ENCODE measurements at places on chromosomes 16 and 17. TPM values are rescaled to one million over a fixed set of nuclear protein-coding genes. Genes with fewer than 3 reads are reported as not detected.

DNA sequence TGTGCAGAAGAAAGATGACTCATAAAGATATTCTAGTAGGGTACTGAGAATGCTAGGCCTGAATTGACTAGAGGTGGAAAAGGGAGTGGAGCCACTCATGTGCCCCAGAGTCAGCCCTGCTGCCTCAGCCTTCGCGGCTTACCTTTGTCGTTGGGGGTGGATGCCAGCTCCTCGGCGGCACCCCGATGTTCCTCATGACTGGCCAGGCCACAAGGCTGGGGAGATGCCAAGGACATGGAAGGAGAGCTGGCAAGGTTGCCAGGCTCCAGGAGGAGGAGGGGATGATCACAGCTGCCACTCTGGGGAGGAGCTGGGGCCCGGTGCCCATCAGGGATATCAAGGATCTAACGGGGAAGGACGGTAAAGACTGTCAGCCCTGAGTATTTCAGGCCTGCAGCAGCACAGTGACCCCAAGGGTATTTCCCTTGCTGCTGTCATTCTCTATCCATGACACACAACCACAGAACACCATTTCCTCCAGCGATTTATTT is 9.7 kb upstream of the SLC35B1 start:
- no peak for DNase-seq

- DNase-seq = no peak
Measured at GRCh38 chr17:82386255-82386831, 14.8 kb downstream of the UTS2R start.

- DNase-seq = no peak
Measured at GRCh38 chr17:13541032-13541480, 60.7 kb downstream of the HS3ST3A1 start.

- no peak for DNase-seq
Measured at GRCh38 chr17:65438708-65439294, 122.6 kb downstream of the AXIN2 start.

- no peak for DNase-seq
Measured at GRCh38 chr17:11969565-11969964, 27.7 kb downstream of the ZNF18 start.

DNA sequence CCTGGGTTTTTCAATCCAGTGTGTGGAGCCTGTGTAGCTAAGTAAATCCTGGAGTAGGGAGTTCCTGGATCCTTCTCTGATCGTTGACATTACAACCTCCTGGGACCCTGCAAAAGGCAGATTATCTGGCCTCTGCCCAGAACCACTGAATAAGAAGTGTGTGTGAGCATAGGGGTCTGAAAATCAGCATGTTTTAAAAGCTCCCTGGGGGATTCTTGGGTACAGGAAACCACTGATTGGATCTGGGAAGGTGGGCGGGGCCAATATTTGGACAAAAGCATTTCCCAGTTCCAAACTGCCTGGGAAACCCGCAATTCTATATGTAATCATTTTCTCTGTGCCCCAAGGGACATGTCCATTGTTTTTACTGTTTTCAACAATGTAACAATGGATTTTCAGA is 27.2 kb upstream of the BEAN1 start:
- DNase-seq = no peak

GRCh38 chr16:51402785-51403184 is 251.7 kb upstream of the SALL1 start:
- DNase-seq = no peak

DNA sequence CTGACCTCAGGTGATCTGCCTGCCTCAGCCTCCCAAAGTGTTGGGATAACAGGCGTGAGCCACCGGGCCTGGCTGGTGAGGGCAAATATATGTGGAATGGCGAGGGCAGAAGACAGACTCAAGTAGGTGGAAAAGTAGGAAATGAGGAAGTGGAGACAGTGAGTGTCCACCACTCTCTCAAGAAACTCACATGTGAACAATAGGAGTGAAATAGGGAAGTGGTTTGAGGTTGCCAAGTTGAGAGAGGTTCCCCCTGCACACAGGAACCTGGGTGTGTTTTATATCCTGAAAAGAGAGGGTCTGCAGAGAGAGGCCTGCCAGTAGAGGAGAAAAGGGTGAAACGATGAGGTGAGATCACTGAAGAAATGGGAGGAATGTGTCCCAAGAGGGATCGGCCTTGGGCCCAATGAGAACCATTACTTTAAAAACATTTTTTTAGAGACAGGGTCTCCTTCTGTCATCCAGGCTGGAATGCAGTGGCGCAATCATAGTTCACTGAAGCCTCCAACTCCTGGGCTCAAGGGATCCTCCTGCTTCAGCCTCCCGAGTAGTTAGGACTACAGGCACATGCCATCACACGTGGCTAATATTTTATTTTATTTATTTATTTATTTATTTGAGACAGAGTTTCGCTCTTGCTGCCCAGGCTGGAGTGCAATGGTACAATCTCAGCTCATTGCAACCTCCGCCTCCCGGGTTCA is 17.1 kb upstream of the CORO1A start:
- peak; percentile 53 for DNase-seq

DNA sequence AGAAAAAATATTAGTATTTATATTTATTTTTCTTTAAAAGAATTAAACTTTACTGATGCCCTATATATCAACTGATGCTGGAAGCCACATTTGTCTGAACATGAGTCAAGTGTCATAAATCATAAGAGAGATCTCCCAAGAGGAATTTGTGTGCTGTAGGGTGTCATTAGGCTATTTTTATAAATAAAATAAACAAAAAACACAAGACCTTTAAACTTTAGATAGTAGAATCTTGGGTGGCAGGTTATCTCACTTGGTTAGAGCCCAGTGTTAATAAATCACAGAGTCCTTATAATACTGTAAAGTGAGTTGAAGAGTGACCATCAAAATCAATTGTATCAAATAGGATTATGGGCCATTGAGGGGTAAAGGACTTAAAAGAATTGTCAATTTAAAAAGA is 21.3 kb upstream of the CPD start:
- no peak for DNase-seq

- no peak for DNase-seq
Measured at GRCh38 chr16:77068402-77068801, 122.6 kb upstream of the MON1B start.

- DNase-seq = no peak
Measured at GRCh38 chr17:48997103-48997826, at the start of gene IGF2BP1. Gene IGF2BP1, plus strand, starts transcription at chr17:48997385. Its CDS starts 361 bp downstream, at chr17:48997746.

GRCh38 chr17:73643852-73644144 is 447 bp downstream of the SDK2 start:
- DNase-seq = no peak

DNA sequence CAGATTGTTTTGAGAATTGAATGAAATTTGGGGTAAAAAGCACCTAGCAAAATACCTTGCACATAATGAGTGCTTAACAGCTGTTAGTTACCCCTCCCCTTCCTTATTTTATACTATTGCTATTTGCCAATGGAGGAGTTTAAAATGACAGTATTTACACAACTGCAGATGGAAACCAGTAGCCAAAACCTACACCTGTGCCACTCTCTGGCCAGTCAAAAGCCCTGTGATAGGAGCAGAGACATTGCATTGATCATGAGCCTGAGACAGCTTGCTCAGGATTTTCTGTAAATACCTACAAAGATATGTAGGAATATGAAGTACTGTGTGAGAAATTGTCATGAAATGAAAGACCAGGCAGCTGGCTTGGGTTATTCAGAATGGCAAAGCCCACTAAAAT is 115.3 kb upstream of the HLF start:
- DNase-seq = no peak

- DNase-seq = no peak
Measured at GRCh38 chr17:1966274-1967086, 58.7 kb downstream of the RTN4RL1 start.

- DNase-seq = no peak
Measured at GRCh38 chr16:48059936-48060335, 95.9 kb downstream of the ABCC12 start.

DNA sequence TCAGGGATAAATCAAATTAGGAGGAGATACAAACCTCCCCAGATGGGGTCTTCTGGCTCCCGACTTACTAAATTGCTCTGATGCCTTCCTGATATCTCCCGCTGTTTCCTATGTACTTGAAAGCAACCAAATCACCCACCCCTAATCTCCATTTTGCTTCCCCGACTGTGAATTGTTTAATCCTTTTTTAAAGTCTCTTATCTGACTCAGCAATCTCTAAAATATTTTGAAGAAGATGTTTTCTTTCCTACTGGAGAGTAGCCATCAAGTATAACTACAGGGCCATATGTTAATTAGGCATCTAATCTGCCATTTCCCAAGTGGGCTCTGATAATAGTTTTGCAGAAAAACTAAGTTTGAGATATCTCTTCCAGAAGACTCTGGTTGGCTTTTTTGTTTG is 365.2 kb upstream of the MAF start:
- no peak for DNase-seq

DNA sequence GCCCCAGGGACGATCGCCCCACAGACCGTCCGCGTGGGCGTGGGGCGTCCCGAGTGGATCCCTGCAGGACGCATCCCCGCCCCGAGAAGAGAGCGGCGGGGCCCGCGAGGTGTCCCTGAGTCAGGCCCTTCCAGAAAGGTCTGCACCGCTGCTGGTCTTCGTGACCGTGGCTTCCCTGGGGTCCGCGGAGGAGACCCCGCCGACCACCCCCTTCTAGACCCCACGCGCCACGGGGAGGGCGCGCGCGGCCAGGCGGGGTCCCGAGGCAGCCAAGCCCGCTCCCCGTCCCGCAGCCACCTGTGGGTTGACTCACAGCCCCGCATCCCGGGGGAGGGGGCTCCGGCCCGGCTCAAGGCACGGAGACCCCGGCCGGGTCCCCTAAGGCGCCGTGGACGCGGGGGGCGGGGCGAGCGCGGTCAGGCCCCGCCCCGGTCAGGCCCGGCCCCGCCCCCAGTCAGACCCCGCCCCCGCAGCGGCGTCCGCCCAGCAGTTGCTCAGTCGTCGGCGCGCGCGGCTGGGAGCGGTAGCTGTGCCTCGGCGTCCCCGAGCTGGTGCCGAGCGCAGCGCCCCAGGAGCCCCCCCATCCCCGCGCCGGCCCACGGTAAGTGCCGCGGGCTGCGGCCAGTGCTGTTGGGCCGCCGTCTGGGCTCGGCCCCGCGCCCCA is at the start of gene BAIAP3:
TSS of gene BAIAP3 (plus strand) at position 497 of the 664 bp plus-strand sequence. CDS start 4,905 bp downstream, outside the sequence.
- DNase-seq = peak; percentile 60

GRCh38 chr16:68450741-68451255 is 2.5 kb upstream of the SMPD3 start:
- no peak for DNase-seq

GRCh38 chr16:74770831-74771526 is 3.6 kb downstream of the FA2H start:
- DNase-seq = no peak

- no peak for DNase-seq
Measured at GRCh38 chr17:65102235-65102634, 34.9 kb upstream of the RGS9 start.

GRCh38 chr17:27945333-27945616 is 52.1 kb upstream of the LYRM9 start:
- DNase-seq = no peak

DNA sequence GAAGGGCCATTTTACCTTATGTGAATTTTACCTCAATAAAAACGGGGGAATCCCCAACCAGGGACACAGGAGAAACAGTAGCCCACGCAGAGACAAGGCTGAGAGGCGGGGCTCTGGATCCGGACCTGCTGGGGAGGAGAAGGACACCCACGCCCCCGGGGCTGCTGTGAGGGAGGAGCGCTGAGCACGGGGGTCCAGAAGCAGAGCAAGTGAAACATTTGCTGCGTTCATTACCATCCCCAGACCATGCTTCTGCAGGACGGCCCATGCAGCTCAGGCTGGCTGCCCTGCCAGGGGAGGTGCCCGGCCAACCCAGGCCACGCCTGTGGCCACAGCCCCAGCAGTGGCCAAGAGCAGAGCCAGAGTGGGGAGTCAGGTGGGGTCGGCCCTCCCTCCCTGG is 50.0 kb downstream of the KCNJ18 start:
- DNase-seq = no peak

The OSGIN1 gene
- total RNA-seq = 0.24 TPM

The GP1BA gene
- not detected for total RNA-seq

The HBZ gene
- total RNA-seq = not detected

The CFAP119 gene
- total RNA-seq = 4.4 TPM

The PRAC2 gene
- total RNA-seq = not detected

The RBFOX1 gene
- total RNA-seq = not detected

The KCTD11 gene
- 11.8 TPM for total RNA-seq

The TMEM204 gene
- 35.6 TPM for total RNA-seq

The GRIN2A gene
- total RNA-seq = not detected

The TMEM220 gene
- 0.16 TPM for total RNA-seq

The KRTAP1-5 gene
- total RNA-seq = not detected

The KRTAP9-8 gene
- not detected for total RNA-seq

The C1QBP gene
- total RNA-seq = 181 TPM

The KRT17 gene
- not detected for total RNA-seq

The TMC7 gene
- total RNA-seq = not detected

All from activated CD8-positive, alpha-beta T cell treated with anti-CD3 and anti-CD28 coated beads, Interleukin-2, amount 10 ng/mL, durations not matched to agents 7 days and 5 days (primary cell).